Small intestine (tissue), 16 donors: ENCODE measurements at places on chromosomes 12 and 14.

- no peaks in the 10 kb centered on the region for H3K27me3 ChIP-seq
- peak overlapping the region; percentile 73 for H3K27ac ChIP-seq
- H3K4me3 ChIP-seq, result no peak overlapping the region
- H3K4me1 ChIP-seq, result no peaks in the 10 kb centered on the region
Measured at GRCh38 chr14:68953196-68953555, 25.9 kb downstream of the ACTN1 start.

DNA sequence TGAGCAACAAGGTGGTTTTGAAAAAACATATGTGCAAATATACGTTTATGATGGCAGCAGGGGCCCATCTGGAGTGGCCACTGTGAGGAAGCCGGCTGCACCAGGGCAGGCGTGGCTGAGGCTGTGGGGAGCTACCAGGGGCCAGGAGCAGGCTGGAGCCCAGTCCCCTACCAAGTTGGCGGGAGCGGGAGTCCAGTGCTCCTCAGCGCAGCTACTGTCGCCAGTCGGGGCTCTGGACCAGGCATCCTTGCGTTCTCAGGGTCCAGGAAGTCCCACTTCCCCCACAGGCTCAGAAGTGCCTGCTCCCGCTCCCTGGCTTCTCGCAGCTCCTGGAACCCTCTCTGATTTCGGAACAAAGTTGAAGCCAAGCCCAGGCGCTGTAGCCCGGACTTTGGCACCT is 1377.5 kb upstream of the FLRT2 start:
- no peaks in the 10 kb centered on the region for H3K27me3 ChIP-seq
- H3K4me1 ChIP-seq, result no peaks in the 10 kb centered on the region
- H3K27ac ChIP-seq, result no peak overlapping the region
- H3K36me3 ChIP-seq, result no peaks in the 10 kb centered on the region
- no peak for DNase-seq
- H3K4me3 ChIP-seq, result no peak overlapping the region

DNA sequence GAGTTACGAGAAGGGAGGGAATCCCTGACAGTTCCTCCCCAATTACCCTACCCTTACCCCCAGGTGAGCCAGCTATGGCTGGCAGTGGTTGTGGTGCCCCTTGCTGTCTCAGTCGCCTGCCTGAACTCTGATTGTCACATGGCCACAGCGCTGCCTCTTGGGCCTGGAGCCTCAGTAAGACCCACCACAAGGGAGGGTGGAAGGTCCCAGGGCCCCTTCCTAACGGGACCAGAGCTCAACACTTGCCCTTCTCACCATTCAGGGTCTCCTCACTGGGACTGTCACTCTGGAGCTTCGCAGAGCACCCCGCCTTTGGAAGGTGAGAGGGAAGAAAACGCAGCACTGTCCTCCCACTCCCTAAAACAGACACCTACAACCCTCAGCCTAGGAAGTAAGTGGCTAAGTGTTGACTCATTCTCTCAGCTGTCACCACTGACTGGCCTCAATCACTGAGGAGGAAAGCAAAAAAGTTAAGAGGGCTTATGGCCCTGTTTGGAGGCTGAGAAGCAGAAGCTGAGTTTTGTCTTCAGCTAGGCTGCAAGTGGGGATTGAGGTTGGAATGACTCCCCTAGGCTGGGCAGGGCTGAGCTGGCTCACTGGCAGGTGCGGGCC is 1.0 kb downstream of the TMEM253 start:
- H3K27me3 ChIP-seq, result no peaks in the 10 kb centered on the region
- DNase-seq, result peak; percentile 51
- H3K4me1 ChIP-seq, result peaks cover 4% of the 10 kb centered on the region
- peak overlapping the region; percentile 63 for H3K4me3 ChIP-seq

- H3K27me3 ChIP-seq, result no peaks in the 10 kb centered on the region
- H3K4me3 ChIP-seq, result no peak overlapping the region
- no peaks in the 10 kb centered on the region for H3K4me1 ChIP-seq
- no peaks in the 10 kb centered on the region for H3K36me3 ChIP-seq
- no peak for DNase-seq
Measured at GRCh38 chr14:61620130-61620946, 75.0 kb upstream of the HIF1A start.

DNA sequence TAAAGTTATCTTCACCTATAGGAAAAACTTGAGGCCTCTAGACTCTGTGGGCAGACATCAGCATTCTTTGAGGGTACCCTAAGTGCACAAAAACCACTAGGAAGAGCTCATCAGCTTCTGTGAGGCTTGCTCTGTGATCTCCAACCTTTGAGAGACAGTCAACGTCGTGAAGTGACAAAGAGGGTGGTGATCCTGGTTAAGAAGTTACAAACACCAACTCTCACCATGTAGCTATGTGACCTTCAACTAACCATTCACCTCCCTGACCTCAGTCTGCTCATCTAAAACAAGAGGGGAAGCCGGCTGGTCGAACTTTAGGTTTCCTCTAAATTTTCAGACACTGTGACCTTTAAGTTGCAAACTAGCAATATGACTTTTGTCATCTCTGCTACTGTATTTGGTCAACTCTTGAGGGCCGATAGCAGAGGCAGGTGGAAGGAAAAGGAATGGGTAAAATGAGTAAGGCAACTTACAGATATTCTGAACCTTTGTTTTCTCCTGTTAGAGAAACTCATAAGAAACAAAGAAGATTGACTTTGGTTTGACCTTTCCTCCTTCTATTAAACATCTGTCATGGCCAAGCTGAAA is 103.2 kb upstream of the PARP11 start:
- no peak overlapping the region for H3K4me3 ChIP-seq
- H3K27ac ChIP-seq, result no peak overlapping the region
- no peaks in the 10 kb centered on the region for H3K27me3 ChIP-seq
- H3K4me1 ChIP-seq, result no peaks in the 10 kb centered on the region

- H3K27me3 ChIP-seq, result no peaks in the 10 kb centered on the region
- peak within 1 kb of the TSS; percentile 83 for H3K27ac ChIP-seq
- peak; percentile 80 for DNase-seq
Measured at GRCh38 chr14:23183479-23183878, at the start of gene SLC7A8. TSS of gene SLC7A8 (minus strand) at chr14:23183660. CDS start at chr14:23182914, 746 bp downstream.

GRCh38 chr14:27050208-27050607 is 452.4 kb upstream of the NOVA1 start:
- no peak for DNase-seq
- no peaks in the 10 kb centered on the region for H3K4me1 ChIP-seq
- H3K27me3 ChIP-seq, result no peaks in the 10 kb centered on the region
- no peaks in the 10 kb centered on the region for H3K36me3 ChIP-seq
- no peak overlapping the region for H3K27ac ChIP-seq

DNA sequence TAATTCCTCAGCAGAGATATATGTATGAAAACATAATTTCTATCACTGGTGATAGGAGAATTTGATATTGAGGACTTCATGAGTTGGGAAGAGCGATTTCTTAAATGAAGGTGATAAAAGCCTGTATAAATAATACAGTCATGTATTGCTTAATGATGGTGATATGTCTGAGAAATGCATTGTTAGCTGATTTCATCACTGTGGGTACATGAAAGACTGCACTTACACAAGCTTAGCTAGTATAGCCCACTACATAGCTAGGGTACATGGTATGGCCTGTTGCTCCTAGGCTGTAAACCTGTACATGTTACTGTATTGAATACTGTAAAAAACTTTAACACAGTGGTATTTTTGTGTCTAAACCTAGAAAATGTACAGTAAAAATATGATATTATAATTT is 63.4 kb downstream of the ANO4 start:
- no peaks in the 10 kb centered on the region for H3K4me1 ChIP-seq
- no peak overlapping the region for H3K27ac ChIP-seq

DNA sequence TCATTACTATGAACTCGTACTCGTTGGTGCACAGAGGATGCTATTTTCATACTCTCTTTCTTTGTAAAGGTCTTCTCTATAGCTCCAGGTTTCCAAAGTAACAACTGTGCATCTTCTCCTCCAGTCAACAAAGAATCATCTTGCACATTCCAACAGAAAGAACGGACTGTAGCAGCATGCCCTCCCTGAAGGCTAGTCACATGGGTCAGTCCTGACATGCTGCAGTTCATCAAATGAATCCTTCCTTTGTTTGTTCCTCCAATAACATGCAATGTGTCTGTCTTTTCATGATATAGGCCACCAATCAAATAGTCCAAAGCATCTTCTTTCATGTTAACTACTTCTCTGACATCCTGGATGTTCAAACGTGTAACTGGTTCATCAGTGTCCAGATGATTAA is 42.9 kb downstream of the WDR89 start:
- no peak overlapping the region for H3K4me3 ChIP-seq
- no peak for DNase-seq
- peaks cover 3% of the 10 kb centered on the region for H3K36me3 ChIP-seq

GRCh38 chr14:68544081-68544892 is 248.6 kb downstream of the ZFP36L1 start:
- no peaks in the 10 kb centered on the region for H3K36me3 ChIP-seq
- no peak overlapping the region for H3K27ac ChIP-seq
- H3K27me3 ChIP-seq, result no peaks in the 10 kb centered on the region
- no peak for DNase-seq

DNA sequence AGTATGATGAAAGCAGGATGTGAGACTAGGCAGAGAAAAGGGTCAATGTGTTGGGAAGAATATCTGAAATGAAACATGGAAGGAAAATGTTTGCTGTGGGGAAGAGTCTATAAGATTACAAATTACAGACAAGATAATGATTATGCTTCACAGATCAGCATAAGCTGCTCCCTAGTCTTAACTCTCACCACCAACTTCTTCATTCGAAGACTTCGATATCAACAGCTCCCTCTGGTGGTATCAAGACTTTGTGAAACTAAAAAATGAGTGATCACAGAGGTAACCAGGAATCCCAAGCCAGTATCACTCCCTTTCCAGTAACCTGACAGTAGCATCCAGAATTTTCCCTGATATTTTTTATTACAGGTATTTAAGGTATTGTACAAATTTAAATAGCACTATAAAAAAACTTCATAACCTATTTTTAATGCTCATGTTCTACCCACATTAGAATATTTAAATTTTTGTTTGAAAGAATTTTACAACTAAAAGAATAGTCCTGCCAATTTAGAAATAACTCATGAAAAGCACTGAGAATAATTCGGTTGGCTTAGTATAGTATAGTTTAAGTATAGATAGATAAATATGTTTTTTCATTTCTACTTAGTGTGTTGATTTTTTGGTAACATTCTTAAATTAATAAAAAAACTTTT is 84.4 kb downstream of the C2CD5 start:
- no peak overlapping the region for H3K4me3 ChIP-seq
- H3K4me1 ChIP-seq, result no peaks in the 10 kb centered on the region
- H3K36me3 ChIP-seq, result peaks cover 2% of the 10 kb centered on the region

DNA sequence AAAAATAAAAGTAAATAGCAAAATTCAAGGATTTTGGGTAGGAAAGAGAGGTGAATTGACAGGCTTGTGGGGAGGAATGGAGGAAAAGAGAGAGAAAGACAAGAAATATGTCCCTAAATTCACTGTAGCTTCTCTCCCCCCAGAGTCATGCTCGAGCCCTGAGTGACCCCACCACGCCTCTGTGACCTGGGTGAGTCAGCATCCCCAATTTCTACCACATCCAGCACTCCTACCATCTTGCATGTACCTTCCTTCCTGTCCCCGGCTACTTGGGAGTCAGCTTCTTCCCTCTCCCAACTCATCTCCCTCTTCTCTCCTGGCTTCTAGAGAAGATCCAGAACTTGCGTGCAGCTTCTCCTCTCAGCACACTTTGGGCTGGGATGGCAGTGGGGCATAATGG is 9.8 kb downstream of the ZNF219 start:
- no peak for DNase-seq
- no peak overlapping the region for H3K27ac ChIP-seq
- peaks cover 6% of the 10 kb centered on the region for H3K36me3 ChIP-seq
- H3K4me1 ChIP-seq, result peaks cover 27% of the 10 kb centered on the region

GRCh38 chr12:2834581-2835491 is at the start of gene NRIP2:
TSS of gene NRIP2 (minus strand) at chr12:2835035. CDS start at chr12:2834983, 52 bp downstream.
- H3K27ac ChIP-seq, result no peak within 1 kb of the TSS
- no peaks in the 10 kb centered on the region for H3K4me1 ChIP-seq
- no peak within 1 kb of the TSS for H3K4me3 ChIP-seq
- no peaks in the 10 kb centered on the region for H3K36me3 ChIP-seq

- no peaks in the 10 kb centered on the region for H3K4me1 ChIP-seq
- no peaks in the 10 kb centered on the region for H3K36me3 ChIP-seq
- no peak for DNase-seq
- H3K4me3 ChIP-seq, result no peak overlapping the region
Measured at GRCh38 chr14:79735121-79735520, 476.2 kb downstream of the DIO2 start.

- no peaks in the 10 kb centered on the region for H3K27me3 ChIP-seq
- no peak overlapping the region for H3K4me3 ChIP-seq
- no peaks in the 10 kb centered on the region for H3K36me3 ChIP-seq
- no peak for DNase-seq
- H3K27ac ChIP-seq, result no peak overlapping the region
- H3K4me1 ChIP-seq, result no peaks in the 10 kb centered on the region
Measured at GRCh38 chr14:55762595-55763232, 182.7 kb downstream of the KTN1 start.

GRCh38 chr14:95697764-95698163 is 11.5 kb downstream of the TCL1B start:
- H3K4me1 ChIP-seq, result no peaks in the 10 kb centered on the region
- no peaks in the 10 kb centered on the region for H3K36me3 ChIP-seq
- no peak overlapping the region for H3K27ac ChIP-seq
- no peak overlapping the region for H3K4me3 ChIP-seq
- DNase-seq, result no peak
- no peaks in the 10 kb centered on the region for H3K27me3 ChIP-seq

DNA sequence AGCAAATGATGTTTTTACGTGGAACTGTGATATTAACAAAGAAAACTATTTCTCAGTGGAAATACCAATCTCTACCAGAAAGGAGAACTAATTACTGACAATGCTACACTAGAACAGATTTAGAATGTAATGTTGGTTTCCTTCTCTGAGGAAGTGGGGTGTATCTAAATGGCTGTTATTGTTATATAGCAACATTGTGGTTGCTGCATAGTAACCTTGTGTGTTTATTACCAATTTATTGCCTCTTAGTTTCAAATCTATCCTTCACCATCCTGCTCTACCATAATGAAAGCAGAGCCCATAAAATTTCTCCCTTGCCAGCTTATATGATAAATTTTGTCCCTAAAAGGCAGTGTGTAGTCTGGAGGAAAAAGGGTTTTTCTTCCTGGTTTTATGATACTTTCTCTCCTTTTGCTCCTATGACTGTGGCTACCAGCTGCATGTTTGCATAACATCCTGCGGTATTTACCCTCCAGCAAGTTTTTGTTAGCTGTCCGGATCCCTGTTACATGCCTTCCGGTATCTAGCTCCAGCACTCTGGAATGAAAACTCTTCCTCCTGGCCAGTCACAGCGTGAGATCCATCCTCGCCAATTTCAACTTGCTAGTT is 5.7 kb upstream of the KLRK1 start:
- H3K27ac ChIP-seq, result peak overlapping the region; percentile 36
- H3K36me3 ChIP-seq, result no peaks in the 10 kb centered on the region
- H3K4me1 ChIP-seq, result no peaks in the 10 kb centered on the region
- no peaks in the 10 kb centered on the region for H3K27me3 ChIP-seq

DNA sequence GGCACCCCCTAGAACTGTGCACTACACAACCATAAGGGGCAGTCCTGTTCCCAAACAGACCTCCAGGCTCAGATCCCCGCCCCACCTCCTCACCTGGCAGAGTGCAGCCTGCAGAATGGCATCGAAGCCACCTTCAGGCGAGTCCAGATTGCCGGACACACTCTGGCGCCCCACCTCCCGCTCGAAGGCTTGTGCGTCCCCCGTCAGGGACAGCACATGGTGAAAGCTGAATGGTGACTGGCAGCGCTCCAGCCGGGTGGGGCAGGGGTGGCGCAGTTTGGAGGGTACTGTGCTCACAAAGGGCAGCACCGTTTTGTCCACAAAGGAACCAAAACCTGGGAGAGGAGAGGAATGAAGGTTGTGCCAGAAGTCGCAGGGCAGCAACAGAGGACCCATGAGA is 10.6 kb downstream of the ITGB7 start:
- no peak for DNase-seq
- no peaks in the 10 kb centered on the region for H3K27me3 ChIP-seq
- peaks cover 4% of the 10 kb centered on the region for H3K4me1 ChIP-seq
- peaks cover 19% of the 10 kb centered on the region for H3K36me3 ChIP-seq

GRCh38 chr12:6364044-6364374 is 11.4 kb downstream of the SCNN1A start:
- no peaks in the 10 kb centered on the region for H3K36me3 ChIP-seq
- H3K27ac ChIP-seq, result peak overlapping the region; percentile 98
- peak overlapping the region; percentile 65 for H3K4me3 ChIP-seq
- no peak for DNase-seq
- H3K27me3 ChIP-seq, result no peaks in the 10 kb centered on the region
